ENCODE measurements at places on chromosomes 5 and 9.

DNA sequence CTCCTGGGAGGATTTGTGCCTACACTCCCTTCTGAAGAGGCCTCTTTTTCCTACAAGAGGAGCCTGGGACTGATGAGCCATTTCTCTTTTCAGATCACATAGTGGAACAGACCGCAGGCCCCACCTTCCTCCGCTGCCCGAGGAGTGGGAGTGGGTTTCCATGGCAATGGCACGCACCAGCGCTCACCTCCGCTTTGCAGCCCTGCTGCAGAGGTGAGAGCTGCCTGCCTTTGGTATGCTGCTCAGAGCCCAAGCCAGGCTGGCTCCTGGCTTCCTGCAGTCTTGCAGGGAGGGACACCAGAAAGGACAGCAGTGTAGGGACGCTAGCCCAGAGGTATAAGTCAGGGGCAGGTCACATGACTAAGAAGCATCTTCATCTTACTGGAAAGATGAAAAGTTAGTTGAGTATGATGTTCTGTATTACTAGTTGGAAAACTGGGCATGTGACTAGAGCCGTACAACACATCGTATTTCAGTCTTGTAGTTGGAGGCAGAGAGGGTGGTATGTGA, 12.4 kb downstream of the PTTG1 start:
- H3K4me3 ChIP-seq: no peak overlapping the region
- no peaks in the 10 kb centered on the region for H3K36me3 ChIP-seq
- peaks cover 4% of the 10 kb centered on the region for H3K27me3 ChIP-seq
- no peaks in the 10 kb centered on the region for H3K4me1 ChIP-seq
- no peak overlapping the region for H3K27ac ChIP-seq
- no peak for DNase-seq

- no peak overlapping the region for H3K4me3 ChIP-seq
- no peaks in the 10 kb centered on the region for H3K27me3 ChIP-seq
- H3K4me1 ChIP-seq: no peaks in the 10 kb centered on the region
These were observed 228.1 kb upstream of the PANK3 start for GRCh38 chr5:168807287-168807686.

GRCh38 chr5:2748861-2749513, 2.5 kb downstream of the IRX2 start:
- H3K4me1 ChIP-seq: peaks cover 3% of the 10 kb centered on the region
- H3K27me3 ChIP-seq: peaks cover 10% of the 10 kb centered on the region
- H3K27ac ChIP-seq: no peak overlapping the region
- no peaks in the 10 kb centered on the region for H3K36me3 ChIP-seq
- no peak overlapping the region for H3K4me3 ChIP-seq
- no peak for DNase-seq

- no peaks in the 10 kb centered on the region for H3K27me3 ChIP-seq
- DNase-seq: no peak
These were observed 3.4 kb downstream of the S1PR3 start for GRCh38 chr9:88994469-88995199.

GRCh38 chr9:132804576-132805295, 73.3 kb downstream of the AK8 start:
- H3K36me3 ChIP-seq: no peaks in the 10 kb centered on the region
- H3K27me3 ChIP-seq: no peaks in the 10 kb centered on the region
- no peak for DNase-seq
- no peak overlapping the region for H3K4me3 ChIP-seq

GRCh38 chr5:87095787-87096186, 171.9 kb upstream of the RASA1 start:
- H3K4me1 ChIP-seq: no peaks in the 10 kb centered on the region
- no peak overlapping the region for H3K27ac ChIP-seq
- no peaks in the 10 kb centered on the region for H3K36me3 ChIP-seq
- no peak overlapping the region for H3K4me3 ChIP-seq

GRCh38 chr9:4530375-4530774, 40.1 kb downstream of the SLC1A1 start:
- DNase-seq: no peak
- H3K36me3 ChIP-seq: no peaks in the 10 kb centered on the region
- H3K4me3 ChIP-seq: no peak overlapping the region

DNA sequence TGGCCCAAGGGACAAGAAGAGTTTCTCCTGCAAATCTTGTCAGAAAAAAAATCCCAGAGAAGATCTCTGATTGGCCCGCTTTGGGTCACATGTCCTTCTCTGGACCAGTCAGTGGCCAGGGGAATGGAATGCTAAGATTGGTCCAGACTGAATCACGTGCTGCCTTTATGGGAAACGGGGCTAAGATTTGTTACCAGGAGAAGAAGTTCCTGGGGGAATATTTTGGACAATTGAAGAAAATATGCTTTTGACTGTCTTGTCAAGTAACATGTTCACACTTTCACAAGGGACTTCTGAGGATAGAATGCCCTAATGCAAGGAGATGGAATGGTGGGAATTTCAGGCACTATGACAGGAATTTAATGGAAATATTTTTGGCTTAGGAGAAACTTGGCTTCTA, 74.1 kb upstream of the SH3PXD2B start:
- no peak overlapping the region for H3K4me3 ChIP-seq
- H3K4me1 ChIP-seq: peaks cover 5% of the 10 kb centered on the region
- H3K27me3 ChIP-seq: no peaks in the 10 kb centered on the region
- no peak for DNase-seq
- H3K36me3 ChIP-seq: no peaks in the 10 kb centered on the region

DNA sequence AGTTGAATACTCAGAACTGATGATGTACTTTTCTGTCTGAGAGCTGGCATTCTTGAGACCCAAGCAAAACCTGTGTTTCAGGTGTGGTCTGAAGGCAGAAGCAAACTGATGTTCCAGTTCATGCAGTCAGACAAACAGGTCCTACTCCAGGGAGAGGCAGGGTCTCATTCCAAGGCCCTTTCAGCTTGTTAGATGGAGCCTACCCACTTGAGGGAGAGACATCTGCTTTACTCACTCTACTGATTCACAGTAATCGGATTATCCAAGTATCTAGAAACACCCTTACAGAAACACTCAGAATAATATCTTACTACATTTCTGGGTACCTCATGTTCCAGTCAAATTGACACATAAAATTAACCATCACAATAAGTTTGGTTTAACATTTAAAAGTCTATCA, 207.8 kb downstream of the KDM4C start:
- no peaks in the 10 kb centered on the region for H3K36me3 ChIP-seq
- no peak overlapping the region for H3K27ac ChIP-seq
- no peak overlapping the region for H3K4me3 ChIP-seq
- no peaks in the 10 kb centered on the region for H3K27me3 ChIP-seq

All from prostate gland (tissue), 2 donors.